CD8-positive, alpha-beta T cell (primary cell): ENCODE measurements at places on chromosomes 12 and 14.
A peak's percentile ranks its signal among the peaks of the same experiment; 100 is the strongest.

GRCh38 chr12:71191509-71192196, 33.9 kb upstream of the TSPAN8 start:
- no peak for DNase-seq

DNA sequence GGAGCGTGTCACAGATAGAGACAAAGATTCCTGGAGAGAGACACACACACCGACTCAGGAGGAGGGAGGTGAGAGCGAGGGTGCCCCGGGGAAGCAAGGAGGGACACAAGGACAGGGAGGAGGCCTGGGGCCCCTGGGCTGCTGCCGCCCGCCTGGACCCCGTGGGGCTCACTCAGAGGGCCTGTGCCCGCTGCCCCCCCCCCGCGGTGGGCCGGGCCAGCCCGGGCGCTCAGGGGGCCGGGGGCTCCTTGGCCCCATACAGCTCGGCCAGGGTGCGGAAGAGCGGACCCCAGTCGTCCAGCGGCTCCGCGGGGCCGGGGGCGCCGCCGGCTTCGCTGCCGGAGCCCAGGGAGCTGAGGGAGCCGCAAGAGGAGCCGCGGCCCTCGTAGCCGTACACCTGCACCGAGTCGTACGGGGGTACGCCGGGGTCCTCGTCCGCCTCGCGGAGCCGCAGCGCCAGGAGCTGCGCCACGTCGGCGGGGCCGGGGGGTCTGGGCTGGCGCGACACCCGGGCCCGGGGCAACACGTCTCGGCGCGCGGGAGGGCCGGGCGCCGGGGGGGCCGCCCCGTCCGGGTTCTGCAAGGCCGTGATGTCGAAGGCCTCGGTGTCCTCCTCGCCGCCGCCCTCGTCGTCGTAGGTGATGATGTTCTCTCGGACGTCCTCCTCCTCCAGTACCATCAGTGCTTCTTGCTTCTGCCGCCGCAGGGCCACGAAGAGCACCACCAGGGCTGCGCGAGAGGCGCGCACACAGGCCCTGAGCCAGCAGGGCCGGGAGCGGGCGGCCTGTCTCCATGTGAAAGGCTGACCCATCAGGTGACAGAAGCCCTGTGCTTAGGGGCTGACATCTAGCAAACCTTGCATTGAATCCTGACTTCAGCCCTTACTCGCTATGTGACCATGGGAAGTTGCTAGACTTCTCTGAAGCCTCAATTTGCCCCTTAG, 6.0 kb downstream of the PSMB11 start:
- no peak for DNase-seq

DNA sequence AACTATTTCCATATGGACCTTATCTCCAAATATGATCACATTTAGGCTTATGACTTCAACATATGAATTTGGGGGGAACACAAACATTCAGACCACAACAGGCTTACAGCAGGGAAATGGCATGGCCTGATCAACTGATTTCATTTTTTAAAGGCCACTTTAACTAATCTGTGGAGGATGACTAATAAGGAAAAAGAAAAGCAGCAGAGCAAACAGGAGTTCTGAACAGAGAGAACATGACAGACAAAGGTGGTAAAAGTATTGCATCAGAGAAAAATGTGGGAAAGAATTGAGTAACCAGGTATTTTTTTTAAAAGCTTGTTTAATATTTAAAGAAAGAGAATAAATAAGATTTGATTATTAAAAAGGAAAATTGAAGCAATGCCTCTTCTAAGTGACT, 366.1 kb upstream of the TMPO start:
- no peak for DNase-seq

- no peak for DNase-seq
These were observed 245.9 kb downstream of the CACNA1C start for GRCh38 chr12:2298556-2299200.

DNA sequence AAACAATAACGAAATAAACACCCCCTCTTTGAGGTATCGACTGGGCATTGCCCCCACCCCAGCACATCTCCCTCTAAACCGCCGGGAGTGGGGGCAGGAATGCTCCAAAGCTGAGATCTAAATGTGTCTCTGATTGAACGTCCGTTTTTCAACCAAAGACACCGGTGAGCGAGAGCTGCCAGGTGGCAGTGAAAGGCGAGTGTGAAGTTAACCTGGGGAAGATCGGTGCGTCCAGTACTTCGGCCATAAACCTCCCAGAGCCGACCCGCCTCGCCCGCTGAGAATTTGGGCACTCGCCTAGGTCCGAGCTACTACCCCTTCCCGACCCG, 625 bp downstream of the ANGEL1 start:
- no peak for DNase-seq

GRCh38 chr12:105064564-105065178, 19.6 kb downstream of the ALDH1L2 start:
- no peak for DNase-seq

- peak; percentile 67 for DNase-seq
These were observed 32.8 kb downstream of the SH2B3 start for GRCh38 chr12:111438481-111438880.

DNA sequence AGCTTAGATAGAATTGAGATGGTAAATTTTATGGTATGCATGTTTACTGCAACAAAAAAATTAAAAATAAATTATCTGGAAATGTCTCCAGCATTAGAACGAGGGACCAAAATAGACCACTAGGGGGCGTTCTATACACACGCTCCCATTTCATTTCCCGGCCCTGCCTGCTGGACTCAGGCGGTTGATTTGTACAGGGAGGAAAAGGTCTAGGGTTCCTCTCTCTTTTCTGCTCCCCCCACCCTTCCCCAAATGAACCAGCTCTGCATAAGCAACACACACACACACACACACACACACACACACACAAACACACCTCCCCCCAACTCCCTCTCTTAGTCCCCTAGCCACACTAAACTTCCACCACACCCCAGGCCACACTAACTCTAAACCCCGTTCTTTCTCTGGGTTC, 7.8 kb upstream of the DTX1 start:
- DNase-seq = peak; percentile 38

DNA sequence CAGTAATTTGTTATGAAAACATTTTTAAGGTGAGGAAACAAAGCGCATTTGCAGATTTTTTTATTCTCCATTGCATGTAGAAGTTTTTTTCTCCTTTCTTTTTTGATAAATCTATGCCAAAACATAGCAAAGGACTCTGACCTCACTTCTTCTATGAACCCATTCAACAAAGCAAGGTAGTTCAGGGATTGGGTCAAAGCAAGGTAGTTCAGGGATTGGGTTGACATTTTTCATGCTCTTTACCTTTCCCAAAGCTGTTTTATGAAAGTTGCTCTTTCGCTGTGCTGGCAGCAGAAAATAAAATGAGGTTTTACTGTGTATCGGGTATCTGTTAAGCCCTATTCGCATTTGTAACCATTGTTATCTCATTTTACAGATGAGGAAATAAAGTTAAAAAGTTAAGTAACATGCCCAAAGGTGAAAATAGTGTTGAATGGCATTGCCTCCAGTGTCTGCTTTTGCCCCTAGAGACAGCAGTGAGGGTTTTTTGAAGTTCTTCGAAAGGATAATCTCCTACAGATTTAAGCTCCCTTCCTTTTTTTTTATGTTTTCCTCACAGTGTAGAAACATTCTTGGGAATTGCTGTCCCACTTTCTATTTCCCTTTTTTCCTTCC, 10.6 kb downstream of the STRAP start:
- no peak for DNase-seq

DNA sequence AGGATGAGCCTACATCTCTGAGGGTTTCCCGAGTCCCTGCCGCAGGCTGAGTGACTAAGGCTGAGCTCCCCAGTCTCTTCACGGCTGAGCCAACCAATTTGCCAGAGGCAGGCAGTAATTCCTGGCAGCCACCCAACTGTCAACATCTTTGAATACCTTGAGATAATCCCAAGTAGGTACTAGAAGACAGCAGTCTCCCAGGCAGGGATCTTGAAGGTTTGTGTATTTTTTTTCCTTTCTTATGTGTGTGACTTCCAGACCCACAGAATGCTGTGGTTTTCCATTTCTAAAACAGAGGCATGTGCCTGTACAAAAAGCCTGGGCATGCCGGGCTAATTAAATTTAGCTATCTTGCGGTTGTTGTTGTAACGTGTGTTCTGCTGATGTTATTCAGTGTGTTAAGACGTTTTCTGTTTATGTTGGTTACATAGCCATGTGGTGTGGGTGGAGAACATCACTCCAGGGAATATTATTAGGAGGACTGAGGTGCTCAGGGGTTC, 155.5 kb downstream of the ANO2 start:
- DNase-seq = no peak

DNA sequence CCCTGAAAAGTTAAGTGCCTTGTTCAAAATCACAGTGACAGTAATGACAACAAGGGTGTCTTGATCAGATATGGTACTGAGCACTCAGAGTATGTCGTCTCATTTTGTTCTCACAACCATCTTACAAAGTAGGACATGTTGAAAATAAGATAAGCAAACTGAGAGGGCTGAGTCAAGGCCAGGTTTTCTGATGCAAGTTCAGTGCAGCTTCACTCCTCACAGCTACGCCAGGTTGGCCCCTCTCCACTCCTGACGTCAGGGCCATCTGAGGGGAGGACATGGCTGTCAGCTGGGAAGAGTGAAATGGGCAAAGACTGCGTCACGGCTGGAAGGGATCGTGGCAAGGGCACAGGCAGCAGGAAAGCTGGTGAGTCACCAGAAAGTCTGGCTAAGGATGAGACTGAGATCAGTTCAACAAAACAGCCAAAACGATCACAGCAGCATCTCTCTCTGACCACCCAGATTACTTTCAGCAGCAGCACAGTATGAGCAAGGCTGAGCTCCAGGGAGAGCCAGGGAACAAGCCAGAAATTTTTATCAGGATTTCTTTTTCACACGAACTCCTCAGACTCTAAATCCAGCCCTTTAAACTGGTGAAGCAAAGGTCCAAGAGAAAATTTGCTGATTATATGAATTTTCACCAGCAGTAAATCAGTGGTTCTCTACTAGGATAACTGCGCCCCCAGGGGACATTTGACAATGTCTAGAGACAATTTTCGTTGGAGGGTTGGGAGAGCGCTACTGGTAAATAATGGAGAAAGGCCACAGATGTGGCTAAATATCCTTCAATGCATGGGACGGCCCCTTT, 297.9 kb upstream of the AMIGO2 start:
- no peak for DNase-seq

GRCh38 chr14:51877810-51878209, 17.4 kb downstream of the GNG2 start:
- DNase-seq = no peak

- no peak for DNase-seq
These were observed 11.5 kb downstream of the CCND2 start for GRCh38 chr12:4285070-4285469.

DNA sequence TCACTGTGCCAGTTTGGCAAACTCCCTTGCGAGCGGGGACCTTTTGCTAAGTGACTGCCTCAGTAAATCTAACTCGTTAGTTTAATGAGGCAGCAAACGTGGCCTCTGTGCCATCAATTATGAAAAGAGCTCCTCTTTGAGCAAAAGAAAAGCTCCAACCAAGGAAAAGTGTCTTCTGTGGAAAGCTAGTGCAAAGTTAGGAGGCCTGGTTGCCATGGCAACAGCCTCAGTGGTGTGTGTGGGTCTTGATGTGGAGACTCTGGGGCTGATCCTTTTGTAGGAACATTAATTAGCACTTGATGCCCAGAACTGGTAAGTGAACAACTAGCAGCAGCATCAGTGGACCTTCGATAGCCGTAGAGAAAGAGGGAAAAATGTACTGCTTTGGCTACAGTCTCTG, 145.7 kb downstream of the CHST11 start:
- no peak for DNase-seq

GRCh38 chr14:68680541-68681051, 112.3 kb downstream of the ZFP36L1 start:
- no peak for DNase-seq

- DNase-seq = peak; percentile 83
These were observed 1079.4 kb downstream of the TMEM121 start for GRCh38 chr14:106605548-106606448.

DNA sequence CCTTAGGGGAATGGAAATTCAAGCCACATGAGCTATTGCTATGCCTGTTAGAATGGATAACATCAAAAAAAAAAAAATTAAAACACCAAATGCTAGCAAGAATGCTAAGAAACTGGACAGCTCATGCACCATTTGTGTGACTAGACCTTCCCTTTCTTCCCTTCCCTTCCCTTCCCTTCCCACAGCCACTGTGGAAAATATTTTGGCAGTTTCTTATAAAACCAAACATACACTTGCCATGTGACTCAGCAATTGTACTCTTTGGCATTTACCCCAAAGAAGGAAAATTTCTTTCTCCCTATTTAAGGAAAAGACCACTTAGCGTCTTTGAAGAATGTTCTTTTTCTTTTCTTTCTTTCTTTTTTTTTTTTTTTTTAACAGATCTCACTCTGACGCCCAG, 49.1 kb upstream of the FKBP4 start:
- DNase-seq = no peak

DNA sequence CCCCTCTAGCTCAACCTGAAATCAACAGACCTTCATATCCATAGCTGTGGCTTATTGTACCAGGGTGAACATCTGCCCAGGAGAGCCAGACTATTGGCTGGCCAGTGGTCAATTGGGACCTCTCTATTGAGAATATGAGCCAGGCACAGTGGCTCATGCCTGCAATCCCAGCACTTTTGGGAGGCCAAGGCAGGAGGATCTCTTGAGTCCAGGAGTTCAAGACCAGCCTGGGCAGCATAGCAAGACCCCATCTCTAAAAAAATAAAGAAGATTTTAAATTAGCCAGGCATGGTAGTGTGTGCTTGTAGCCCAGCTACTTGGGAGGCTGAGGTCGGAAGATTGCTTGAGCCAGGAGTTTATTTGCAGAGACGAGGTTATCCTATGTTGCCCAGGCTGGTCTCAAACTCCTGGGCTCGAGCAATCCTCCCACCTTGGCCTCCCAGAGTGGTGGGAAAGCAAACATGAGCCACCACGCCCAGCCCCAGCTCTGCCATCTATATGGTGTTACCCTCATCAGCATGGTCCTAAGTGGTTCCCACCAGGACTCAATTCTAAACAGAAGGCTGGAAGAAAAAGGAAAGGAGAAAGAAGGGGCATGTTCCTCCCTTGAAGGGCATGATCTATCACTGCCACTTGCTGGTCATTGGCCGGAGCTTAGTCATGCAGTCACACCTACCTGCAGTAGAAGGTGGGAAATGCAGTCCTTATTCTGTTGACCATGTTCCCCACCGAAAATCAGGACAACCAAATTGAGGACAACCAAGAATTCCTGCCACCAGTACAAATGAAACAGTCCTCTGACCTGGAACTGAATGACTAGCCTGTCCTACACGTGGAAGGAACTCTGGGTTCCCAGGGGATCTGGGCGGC, 33.7 kb upstream of the IFT81 start:
- DNase-seq = no peak

- no peak for DNase-seq
These were observed 176.2 kb downstream of the PHETA1 start for GRCh38 chr12:111192647-111193046.

DNA sequence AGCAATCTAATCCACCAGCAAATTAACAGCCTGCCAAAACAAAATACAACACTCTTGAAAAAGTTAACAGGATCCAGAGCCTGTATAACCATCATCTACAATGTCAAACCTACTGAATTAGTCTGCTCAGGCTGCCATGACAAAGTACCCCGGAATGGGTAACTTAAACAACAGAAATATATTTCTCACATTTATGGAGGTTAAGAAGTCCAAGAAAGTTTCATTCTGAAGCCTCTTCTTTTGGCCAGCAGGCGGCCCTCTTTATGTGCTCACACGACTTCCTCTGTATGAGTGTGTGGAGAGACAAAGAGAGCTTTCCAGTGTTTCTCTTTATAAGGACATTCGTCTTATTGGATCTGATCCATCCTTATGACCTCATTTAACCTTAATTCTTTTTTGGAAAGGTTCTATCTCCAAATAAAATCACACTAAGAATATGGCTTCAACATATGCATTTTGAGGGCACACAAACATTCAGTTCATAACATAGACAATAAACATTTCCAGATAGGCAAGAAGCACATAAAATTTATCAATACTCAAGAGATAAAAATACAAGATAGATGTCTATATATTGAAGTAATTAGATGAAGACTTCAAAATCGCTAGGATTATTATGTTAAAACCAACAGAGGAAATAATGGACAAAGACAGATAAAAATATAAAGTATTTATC, 5.9 kb upstream of the RERG start:
- no peak for DNase-seq
